ENCODE measurements at places on chromosomes 12 and 14.

DNA sequence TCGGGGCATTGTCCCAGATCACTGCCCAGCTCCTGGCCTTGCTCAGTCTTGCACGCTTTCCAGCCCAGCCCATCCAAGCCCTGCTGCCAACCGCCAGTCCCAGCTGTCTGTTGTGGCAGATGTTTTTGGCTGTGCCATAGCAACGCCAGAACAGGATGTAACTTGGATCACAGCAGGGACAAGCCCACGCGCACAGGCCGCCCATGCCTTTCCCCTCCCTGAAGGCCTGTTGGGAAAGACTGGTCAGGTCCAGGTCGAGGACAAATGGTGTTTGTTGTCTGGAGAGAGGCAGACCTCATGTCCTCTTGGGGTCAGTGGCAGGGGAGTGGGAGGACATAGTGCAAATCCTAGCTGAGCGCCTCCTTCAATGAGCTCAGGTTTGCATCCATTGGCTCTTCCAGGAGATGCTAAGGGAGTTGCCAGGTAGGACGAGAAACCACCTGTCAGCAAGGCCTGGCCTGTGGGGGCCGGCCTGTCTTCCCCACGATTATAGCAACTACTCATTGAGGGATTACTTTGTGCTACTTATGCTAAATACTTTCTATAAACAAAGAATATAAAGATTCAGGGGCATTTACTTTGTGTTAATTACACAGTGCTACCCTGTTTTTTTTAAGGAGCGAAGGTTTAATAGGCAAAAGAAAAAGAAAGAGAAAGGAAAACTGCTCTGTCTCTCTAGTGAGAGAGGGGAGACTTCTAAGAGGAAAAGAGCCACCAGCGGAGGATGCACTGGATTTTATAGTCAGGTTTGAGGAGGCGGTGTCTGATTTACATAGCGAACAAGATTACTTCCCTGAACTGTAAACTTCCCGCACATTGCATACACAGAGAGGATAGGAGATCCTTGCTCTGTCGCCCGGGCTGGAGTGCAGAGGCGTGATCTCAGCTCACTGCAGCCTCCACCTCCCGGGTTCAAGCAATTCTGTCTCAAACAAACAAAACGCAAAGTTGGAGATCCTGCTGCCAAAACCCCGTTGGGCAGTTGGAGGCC is 42.8 kb upstream of the CORO1C start:
- peak; percentile 86 for DNase-seq

- no peak for DNase-seq
These were observed 330.4 kb downstream of the TMEM121 start for GRCh38 chr14:105856676-105857219.

GRCh38 chr14:68389943-68390342 is 402.9 kb downstream of the ZFP36L1 start:
- DNase-seq, result no peak

- DNase-seq, result no peak
These were observed 18.6 kb downstream of the OR6S1 start for GRCh38 chr14:20622816-20623291.

GRCh38 chr14:88492272-88493089 is 62.3 kb downstream of the PTPN21 start:
- DNase-seq, result peak; percentile 74

GRCh38 chr14:37114559-37114958 is 57.8 kb downstream of the SLC25A21 start:
- DNase-seq, result no peak

DNA sequence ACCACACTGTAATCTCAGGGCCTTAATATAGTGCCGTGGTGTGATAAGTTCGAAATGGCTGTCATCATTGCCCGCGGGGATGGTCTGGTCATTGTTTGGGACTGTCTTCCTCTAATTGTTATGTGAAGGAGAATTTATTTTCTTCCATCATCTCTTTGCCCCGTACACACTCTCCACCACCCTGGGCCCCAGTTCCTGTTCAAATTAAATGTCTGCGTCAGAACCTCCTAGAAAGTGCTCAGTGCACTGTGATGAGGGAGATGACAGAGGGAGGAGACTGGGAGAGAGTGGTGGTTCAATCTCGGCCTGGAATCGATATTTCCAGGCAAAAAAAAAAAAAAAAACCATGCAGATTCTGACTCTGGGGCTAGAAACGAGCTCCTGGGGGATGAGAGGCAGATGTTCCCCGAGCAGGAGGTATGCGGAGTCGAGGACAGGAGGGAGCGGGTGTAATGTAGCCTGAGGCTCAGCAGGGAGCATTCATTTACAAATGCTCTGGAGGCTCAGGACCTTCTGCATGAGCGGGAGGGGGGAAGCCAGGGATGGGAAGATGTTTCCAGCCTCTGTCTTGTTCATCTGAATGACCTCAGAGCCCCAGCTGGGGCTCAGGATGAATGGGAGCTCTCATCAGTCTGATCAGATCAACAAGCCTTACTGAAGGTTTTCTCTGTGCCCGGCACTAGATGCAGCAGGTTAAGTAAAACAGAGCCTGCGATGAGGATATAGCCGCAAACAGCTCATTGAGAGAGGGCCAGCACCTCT is 219.5 kb downstream of the TBX5 start:
- no peak for DNase-seq

DNA sequence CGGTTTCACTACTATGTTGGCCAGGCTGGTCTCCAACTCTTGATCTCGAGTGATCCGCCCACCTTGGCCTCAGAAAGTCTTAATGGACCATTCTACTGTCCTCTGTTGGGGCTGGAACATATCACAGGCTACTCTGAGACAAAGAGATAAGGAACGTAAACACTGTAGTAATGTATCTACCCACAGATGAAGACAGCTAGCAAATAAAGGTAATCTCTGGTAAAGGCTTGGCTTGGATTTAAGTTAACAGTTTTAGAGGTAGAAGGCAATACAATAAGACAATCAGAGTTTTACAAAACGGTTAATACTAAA is 44.6 kb upstream of the ISM2 start:
- DNase-seq, result no peak

GRCh38 chr12:52070185-52070925 is 577 bp downstream of the ATG101 start:
- peak; percentile 55 for DNase-seq

DNA sequence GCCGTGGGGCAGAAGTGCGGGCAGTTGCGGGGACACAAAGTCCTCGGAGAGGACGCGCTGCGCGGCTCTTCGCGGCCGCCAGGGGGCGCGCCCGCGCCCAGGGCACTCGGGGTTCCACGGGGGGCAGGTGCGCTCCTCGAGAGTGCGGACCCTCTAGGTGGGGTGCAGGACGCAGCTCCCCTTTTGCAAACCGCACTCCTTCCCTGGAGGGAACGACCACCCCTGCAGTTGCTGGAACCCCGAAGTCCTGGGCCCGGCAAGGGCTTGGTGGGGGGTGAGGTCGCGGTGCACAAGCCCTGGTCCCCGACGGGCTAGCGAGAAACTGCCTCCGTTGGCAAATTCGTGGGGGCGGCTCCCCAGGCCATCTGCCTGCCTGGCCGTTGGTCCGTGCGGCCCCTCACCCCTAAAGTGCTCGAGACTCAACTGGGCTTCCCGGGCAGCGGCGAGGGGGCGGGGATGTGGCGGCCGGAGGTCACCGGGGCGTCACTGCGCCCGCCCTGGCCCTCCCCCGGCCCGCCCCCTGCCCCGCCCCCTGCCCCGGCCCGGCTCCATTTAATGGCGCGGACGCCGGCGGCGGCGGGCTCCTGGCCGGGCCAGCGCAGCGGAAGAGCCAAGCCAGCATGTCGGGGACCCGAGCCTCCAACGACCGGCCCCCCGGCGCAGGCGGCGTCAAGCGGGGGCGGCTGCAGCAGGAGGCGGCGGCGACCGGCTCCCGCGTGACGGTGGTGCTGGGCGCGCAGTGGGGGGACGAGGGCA is at the start of gene ADSS1:
Gene ADSS1, plus strand, starts transcription at position 579 of the 756 bp plus-strand sequence. Its CDS starts 42 bp downstream, at position 621.
- peak; percentile 67 for DNase-seq

DNA sequence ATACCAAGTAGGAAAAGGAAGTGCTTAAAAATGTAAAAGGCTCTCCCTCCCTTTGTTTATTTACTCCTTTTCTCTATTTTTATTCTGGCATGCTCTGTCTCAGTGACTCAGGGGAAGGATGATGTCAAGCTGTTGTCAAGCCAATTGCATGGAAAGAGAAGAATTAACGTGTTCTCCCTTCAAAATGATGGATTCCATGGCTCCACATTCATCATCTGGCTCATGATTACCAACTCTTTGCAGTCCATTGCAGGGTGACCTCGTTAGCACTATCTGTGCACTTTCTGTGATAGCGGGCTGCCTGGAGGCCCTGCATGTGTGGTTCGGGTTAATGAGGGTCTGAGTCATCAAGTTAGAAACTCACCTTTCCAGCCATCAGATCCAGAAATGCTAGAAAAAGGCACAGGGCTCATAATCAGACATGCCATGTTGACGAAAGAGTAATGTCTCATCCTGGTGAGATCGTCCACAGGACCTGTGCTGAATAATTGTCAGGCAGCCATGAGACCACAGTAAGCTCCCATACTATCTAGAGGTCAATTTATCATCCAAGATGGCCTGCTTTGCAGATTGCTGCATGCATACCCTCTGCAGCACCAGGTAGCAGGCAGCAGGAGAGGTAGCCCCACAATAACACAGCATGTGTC is 79.2 kb upstream of the BTG1 start:
- peak; percentile 58 for DNase-seq

DNA sequence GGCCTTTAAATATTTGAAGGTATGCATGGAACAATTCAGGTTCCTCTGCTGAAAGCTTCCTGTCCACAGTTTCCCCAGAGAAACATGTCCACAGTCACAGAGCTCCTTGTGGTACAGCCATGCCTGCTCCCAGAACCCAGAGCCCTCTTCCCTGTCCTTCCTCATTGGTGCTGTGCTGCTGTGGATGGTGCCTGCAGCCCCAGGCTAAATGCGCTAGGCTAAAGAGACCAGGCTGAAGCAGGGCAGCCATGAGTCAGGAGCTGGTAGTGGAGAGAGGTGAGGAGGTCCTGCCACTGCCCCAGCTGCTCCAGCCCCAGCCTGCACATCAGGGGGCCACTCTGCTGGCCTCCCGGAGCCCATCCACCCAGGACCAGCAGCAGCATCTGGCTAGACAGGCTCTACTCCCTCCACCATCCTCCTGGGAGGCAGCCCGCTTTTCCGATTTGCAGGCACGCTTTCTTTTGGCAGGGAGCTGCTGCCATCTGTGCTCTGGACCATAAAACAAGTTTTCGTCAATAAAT is 65.4 kb upstream of the DDX11 start:
- no peak for DNase-seq

GRCh38 chr12:88391556-88391955 is 188.7 kb downstream of the KITLG start:
- DNase-seq, result peak; percentile 36

DNA sequence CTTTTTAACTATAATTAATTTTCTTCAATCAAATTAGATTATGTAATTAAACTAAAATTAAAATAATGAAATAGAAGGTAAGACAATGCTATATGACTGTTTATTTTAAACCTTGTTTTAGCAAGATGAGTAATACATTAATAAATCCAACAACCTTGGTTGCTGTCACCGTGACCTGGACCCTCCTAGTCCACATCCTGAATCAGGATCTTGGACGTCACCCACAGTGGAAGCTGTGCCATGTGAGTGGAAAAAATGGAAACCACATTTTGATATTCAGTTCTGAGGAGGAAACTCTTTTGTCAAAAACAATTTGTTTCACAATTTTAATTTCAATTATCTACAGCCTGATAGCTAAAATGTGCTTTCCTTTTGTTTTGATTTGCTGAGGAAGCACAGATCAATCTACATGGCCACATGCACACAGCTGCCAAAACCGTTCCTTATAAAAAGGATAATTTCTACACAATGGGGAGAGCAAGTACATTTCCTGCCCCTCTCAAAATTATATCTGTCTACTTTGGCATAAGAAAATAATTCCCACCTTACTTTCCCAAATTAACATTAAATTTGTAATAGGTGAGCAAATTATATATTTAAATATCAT is 255.5 kb downstream of the RASSF9 start:
- no peak for DNase-seq

- DNase-seq, result no peak
These were observed 14.3 kb downstream of the SERPINA1 start for GRCh38 chr14:94374116-94374515.
